ENCODE measurements at places on chromosomes 2 and 18.

DNA sequence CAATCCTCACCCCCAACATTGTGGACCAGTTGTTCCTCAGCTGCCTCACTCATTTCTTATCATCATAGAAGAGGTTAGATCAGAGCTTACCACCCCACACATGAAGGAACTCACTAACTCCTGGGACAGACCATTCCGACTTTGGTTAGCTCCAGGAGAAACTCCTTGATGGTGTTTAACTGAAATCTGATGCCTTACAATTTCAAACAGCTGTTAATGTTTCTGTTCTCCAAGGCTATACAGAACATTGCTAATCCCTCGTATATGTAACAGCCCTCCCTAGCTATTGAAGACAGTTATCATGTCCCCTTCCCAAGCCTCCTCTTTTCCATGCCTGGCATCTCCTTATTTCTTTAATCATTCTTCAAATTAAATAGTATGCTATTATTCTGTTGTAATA is 14.8 kb downstream of the ERBB4 start:
- no peak for DNase-seq

GRCh38 chr18:72206814-72207213 is 337.3 kb downstream of the CBLN2 start:
- DNase-seq, result no peak

DNA sequence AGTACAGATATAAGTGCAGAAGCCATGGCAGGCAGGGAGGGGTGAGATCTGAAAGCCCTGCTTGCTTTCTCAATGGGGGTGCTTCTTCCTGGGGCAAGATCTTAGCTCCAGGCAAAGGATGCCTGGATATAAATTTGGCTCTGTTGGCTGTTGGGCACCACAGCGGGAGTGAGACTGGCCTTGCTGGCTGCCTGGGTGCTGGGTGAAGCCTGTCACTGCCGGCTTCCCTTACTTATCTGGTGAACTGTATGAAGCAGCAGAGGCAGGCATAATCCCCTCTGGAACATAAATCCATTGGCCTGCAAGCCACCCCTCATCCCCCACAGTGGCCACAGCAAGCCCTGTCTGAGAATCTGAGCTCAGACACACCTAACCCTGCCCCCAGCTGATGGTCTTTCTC is 27.4 kb upstream of the SP140L start:
- no peak for DNase-seq

- no peak for DNase-seq
Measured at GRCh38 chr18:6564950-6565814, 150.5 kb upstream of the L3MBTL4 start.

Measured in fibroblast of the conjunctiva (primary cell).